ENCODE measurements at places on chromosomes 7 and 10. TPM values are rescaled to one million over a fixed set of nuclear protein-coding genes. Genes with fewer than 3 reads are reported as not detected.

UNC5B gene
- 24.2 TPM for total RNA-seq

- DNase-seq = no peak
Measured at GRCh38 chr10:104548090-104548489, 93.0 kb upstream of the SORCS3 start.

GRCh38 chr10:69438536-69439349 is 12.5 kb upstream of the TSPAN15 start:
- no peak for DNase-seq

AGFG2 gene
- 39.4 TPM for total RNA-seq

DNA sequence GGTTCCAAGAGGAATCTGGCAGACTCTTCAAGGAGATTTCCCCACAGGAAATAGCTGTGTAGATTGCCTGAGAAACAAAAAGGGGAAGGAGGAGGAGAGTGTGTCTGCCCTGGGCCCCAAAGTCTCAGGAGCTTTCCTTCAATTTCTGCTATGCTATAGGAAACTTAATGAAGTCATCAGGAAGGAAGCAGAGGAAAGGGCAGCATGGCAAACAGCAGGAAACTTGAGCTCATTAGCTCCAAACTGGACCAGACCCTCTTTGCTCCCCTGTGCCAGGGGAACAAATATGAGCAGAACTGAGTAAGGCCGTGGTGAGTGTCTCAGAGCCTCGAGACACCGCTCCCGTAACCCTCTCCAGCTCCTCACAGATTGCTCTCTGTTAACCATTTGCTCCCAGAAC is 4.8 kb upstream of the KCNIP2 start:
- no peak for DNase-seq

Data from thoracic aorta (tissue), 2 donors.